ENCODE measurements at places on chromosomes 13 and 19.

DNA sequence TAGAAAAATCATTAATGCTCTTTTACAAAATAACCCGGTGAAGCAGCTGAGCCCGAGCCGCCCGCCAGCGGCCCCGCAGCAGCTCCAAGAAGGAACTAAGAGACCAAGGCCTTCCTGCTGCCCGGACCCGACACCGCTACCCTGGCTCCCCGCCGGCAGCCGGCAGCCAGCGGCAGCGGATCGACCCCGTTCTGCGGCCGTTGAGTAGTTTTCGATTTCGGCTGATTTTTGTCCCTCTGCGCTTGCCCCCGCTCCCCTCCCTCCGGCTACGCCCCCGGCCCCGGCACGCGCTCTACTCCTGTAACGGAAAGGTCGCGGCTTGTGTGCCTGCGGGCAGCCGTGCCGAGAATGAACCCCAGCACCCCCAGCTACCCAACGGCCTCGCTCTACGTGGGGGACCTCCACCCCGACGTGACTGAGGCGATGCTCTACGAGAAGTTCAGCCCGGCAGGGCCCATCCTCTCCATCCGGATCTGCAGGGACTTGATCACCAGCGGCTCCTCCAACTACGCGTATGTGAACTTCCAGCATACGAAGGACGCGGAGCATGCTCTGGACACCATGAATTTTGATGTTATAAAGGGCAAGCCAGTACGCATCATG lies at the start of gene PABPC3:
PABPC3 (plus strand) TSS at position 286 of the 603 bp plus-strand sequence; CDS start at position 349, 63 bp downstream.
- peak; percentile 5 for DNase-seq

DNA sequence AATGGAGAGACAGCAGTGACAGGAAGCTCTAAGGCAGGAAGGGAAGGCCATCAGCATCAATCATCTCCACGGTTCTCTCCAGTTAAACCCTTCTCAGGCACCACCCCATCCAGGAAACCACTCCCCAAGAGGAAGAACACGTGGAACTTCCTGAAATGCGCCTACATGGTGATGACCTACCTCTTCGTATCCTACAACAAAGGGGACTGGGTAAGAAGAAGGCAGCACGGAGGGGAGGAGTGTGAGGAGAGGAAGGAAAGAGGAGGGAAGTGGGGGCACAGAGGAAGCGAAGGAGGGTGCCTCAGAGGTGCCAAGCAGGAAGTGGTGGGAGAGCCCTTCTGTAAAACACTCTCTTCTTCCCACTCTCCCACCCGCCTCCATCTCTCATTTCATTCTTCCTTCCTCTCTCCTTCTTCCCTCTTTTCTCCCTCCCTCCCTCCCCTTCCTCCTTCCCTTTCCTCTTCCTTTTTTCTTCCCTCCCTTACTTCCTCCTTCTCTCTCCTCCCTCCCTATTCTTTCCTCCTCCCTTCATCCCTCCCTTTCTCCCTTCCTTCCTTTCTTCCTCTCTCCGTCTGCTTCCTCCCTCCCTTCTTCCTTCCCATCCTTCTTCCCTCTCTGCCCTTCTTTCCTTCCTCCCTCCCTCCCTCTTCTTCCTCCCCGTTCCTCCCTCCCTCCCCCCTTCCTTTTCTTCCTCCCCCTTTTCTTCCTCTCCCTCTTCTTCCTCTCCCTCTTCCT lies 12.6 kb downstream of the ZSCAN5A start:
- no peak for DNase-seq

GRCh38 chr13:92028695-92029094 lies 630.3 kb downstream of the GPC5 start:
- no peak for DNase-seq

DNA sequence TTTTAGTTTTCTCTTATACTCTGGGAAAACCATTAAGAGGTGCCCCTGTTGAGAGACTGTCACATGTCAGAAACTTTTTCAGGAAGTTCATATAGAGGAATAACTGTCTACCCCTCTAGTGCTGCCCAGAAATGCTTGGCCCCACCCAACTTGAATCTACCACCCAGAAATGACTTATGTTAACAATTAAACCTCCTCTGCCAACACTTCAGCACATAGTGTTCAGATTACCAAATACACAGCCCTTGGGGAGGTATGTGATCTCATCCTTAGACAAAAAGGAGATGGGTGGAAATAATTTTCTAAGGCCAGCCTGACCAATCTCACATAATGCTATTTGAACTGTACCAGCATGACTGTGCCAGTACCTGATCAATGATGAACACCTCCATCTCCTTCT lies 35.6 kb downstream of the CCDC169 start:
- peak; percentile 17 for DNase-seq

DNA sequence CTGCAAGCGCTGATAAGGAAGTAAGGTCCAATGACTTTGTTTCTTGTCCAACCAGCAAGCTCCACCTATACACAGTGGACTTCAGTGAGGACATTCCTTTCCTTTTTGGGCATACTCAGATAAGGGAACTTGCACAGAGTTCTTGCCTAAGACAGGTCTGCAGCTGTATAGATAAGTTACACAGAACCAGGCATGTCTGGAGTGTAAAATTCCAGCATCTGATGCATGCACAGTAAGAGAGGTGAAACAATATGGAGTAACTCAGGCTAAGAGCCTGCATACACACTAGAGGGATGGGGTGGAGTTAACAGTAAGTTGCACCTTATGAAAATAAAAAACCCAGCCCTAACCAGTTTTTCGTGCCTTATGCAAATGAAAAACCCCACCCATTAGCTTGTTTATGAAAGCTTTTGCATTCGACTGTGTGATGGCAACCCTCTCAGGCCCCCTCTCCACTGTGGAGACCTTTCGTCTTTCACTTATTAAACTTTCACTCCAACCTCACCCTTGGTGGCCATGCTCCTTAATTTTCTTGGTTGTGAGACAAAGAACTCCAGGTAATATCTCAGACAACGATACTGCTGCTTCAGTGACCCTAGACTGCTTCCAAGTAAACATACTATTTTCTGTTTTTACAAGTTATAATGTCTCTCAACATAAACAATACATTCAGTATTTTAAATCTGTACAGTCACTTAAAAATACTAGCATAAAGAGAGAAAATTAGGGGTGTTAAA lies 2859.0 kb upstream of the PCDH20 start:
- peak; percentile 56 for DNase-seq

DNA sequence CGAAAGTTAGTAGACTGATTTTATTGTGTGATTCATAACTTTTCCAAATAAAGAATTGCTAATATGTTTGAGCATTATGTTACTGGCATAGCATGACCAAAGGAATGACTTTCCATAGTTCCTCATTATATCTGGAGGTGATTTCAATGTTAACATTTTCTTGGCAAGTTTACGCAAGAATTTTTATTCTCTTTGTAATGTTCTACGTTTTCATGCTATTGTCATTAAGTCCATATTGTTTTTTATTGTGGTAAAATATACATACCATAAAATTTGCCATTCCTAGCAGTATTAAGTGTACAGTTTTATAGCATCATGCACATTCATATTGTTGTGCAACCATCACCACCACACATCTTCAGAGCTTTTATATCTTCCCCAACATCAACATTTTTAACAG lies 14.8 kb downstream of the KCTD12 start:
- no peak for DNase-seq

DNA sequence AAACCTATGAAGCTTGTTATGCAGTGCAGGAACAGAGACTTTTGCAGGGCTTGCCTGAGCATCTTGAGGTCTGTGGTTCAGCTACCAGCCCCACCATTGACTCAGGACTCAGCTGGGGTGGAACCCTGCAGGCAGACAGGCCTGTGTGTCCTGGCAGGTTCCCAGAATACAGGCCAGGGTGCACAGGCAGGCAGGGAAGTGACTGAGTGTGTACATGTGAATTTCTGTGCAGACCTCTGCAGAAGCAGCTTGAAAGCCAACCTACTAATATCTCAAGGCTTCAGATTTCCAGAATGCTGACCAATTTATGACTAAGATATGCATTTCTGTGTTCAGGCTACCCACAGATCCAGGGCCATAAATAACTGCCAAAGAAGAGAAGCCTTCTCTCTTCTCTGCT lies 254.4 kb downstream of the DLEU7 start:
- DNase-seq = peak; percentile 64

- no peak for DNase-seq
Measured at GRCh38 chr13:99380921-99381645, 73.9 kb upstream of the GPR183 start.

GRCh38 chr19:6071875-6072274 lies 38.4 kb downstream of the RFX2 start:
- no peak for DNase-seq

- DNase-seq = peak; percentile 82
Measured at GRCh38 chr13:46489586-46490023, 63.4 kb upstream of the LRCH1 start.

DNA sequence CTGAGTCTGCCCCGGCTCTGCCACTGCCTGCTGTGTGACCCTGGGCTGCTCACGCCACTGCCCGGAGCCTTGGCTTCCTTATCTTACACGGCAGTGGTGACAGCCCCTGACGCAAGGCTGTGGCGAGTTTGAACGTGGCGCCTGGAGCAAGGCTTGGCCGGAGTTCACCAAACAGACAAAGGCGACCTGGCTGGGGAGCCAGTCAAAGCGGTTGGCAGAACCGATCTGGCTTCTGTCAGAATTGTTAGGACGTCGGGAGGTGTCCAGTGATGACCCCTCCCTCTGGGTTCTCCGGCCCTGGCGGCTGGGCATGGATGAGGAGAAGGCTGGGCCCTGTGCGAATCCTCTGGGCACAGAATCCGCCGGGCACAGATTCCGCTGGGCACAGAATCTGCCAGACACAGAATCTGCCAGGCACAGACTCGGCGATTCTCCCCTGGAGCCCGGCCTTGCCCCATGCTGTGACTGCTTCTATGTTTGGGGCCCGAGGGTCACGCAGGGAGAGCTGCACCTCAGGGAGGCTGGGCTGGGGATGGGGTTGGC lies 11.7 kb upstream of the TMEM255B start:
- no peak for DNase-seq

- no peak for DNase-seq
Measured at GRCh38 chr13:32165796-32166195, 134.2 kb downstream of the FRY start.

GRCh38 chr19:19429361-19429760 lies 23.9 kb downstream of the GATAD2A start:
- no peak for DNase-seq

GRCh38 chr13:23901365-23901764 lies 4.1 kb upstream of the C1QTNF9B start:
- DNase-seq = no peak

GRCh38 chr13:88005188-88005587 lies 334.0 kb downstream of the SLITRK5 start:
- no peak for DNase-seq

- no peak for DNase-seq
Measured at GRCh38 chr19:12205296-12205695, 42.4 kb downstream of the ZNF136 start.

- no peak for DNase-seq
Measured at GRCh38 chr13:113432506-113433270, 20.6 kb downstream of the ADPRHL1 start.

DNA sequence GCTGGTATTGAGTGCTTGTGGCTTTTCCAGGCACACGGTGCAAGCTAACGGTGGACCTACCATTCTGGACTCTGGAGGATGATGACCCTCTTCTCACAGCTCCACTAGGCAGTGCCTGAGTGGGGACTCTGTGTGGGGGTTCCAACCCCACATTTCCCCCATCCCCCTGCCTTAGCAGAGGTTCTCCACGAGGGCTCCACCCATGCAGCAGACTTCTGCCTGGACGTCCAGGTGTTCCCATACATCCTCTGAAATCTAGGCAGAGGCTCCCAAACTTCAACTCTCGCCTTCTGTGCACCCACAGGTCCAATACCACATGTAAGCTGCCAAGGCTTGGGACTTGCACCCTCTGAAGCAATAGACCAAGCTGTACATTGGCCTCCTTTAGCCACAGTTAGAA lies 25.3 kb upstream of the ZSCAN18 start:
- no peak for DNase-seq

DNA sequence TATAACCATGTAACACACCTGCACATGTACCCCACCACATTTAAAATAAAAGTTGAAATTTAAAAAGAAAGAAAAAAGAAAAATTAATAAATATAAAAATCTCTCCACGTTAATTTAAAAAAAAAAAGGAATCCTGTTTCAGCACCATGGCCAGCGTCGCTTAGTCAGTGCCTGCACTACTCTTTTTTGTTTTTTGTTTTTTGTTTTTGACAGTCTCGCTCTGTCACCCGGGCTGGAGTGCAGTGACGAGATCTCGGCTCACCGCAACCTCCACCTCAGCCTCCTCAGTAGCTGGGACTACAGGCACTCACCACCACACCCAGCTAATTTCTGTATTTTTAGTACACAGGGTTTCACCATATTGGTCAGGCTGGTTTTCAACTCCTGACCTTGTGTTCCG lies 835.9 kb downstream of the UQCRFS1 start:
- peak; percentile 7 for DNase-seq

- DNase-seq = no peak
Measured at GRCh38 chr13:93851236-93851635, 624.6 kb downstream of the GPC6 start.

GRCh38 chr13:60838581-60838980 lies 441.6 kb downstream of the TDRD3 start:
- no peak for DNase-seq

GRCh38 chr19:38017401-38018151 lies 110.6 kb downstream of the SIPA1L3 start:
- DNase-seq = no peak

DNA sequence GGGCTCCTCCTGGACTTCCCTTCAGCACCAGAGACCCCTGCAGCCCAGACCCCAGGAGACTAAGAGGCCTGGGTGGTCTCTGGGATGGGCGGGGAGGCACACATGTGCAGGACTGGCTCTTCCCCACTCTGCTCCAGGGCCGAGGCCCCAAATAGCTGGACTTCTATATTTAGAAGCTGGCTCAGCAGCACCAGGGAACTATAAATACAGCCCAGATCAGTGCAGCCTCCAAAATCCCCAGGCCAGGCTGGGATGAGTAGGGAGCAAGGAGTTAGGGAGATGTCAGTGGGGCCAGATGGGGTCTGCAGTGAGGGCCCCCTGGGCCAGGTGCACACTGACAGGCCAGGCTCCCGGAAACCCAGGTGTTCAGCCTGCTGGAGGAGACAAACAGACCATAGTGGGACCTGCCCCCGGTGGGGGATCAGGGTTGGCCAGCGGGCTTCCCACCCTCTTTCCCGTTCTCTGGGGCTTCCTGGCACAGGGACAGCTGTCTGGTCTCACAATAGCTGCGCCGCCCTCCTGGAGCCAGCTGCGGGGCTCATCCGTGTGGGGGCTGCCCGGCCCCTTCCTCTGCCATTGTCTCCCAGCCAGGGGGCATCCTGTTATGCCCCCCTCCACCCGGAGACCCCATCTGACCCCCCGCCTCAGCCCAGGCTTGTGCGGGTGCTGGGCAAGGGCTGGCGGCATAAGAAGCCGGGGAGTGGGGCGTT lies 5.5 kb upstream of the ADGRE5 start:
- DNase-seq = peak; percentile 11

- no peak for DNase-seq
Measured at GRCh38 chr19:3733549-3734309, 25.5 kb downstream of the TJP3 start.

GRCh38 chr19:14943601-14944000 lies 2.3 kb downstream of the OR7C2 start:
- DNase-seq = peak; percentile 51

DNA sequence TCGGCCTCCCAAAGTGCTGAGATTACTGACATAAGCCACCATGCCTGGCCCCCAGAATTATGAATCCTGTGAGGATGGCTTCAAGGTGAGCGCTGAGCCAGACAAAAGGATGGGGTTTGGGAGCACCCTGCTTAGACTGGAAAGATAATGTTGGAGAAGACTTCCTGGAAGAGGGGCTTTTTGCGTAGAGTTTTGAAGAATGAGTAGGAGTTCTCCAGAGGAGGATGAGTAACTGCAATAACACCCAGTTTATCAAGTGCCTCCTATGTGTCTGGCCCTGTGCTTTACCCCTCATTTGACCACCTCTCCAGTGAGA lies 641 bp upstream of the GDF15 start:
- no peak for DNase-seq

- DNase-seq = no peak
Measured at GRCh38 chr13:37741536-37741935, 128.0 kb downstream of the TRPC4 start.

- no peak for DNase-seq
Measured at GRCh38 chr19:14094854-14095253, 4.3 kb upstream of the SAMD1 start.
